ENCODE measurements at places on chromosomes 11 and 22.

- DNase-seq: no peak
Measured at GRCh38 chr11:27404427-27404826, 41.4 kb upstream of the CCDC34 start.

GRCh38 chr11:92776676-92777075 lies 192.8 kb upstream of the MTNR1B start:
- no peak for DNase-seq

GRCh38 chr11:96794152-96794551 lies 404.3 kb downstream of the JRKL start:
- no peak for DNase-seq

DNA sequence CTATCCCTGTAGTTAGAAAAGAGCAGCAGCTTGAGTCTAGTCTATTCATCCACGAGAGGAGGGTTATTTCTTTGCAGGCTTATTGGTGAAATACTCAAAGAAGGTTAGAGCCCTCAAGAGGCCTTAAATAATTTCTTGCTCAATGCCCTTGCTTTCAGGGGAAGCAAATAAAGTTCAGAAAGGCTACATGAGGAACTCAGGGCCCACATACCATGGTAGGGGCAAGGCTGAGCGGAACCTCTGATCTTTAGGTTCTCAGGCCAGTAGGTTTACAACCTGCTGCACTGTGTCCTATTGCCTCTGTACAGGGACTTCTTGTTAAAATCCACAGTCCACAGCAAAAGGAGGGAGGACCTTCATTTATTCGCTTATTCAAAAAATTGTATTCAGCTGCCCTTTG lies 101.7 kb downstream of the ADAMTS15 start:
- no peak for DNase-seq

- DNase-seq: no peak
Measured at GRCh38 chr11:73976451-73977151, 6.0 kb downstream of the UCP2 start.

- DNase-seq: no peak
Measured at GRCh38 chr22:25485626-25486545, 78.6 kb upstream of the GRK3 start.

- no peak for DNase-seq
Measured at GRCh38 chr11:122215244-122215992, 99.4 kb upstream of the BLID start.

DNA sequence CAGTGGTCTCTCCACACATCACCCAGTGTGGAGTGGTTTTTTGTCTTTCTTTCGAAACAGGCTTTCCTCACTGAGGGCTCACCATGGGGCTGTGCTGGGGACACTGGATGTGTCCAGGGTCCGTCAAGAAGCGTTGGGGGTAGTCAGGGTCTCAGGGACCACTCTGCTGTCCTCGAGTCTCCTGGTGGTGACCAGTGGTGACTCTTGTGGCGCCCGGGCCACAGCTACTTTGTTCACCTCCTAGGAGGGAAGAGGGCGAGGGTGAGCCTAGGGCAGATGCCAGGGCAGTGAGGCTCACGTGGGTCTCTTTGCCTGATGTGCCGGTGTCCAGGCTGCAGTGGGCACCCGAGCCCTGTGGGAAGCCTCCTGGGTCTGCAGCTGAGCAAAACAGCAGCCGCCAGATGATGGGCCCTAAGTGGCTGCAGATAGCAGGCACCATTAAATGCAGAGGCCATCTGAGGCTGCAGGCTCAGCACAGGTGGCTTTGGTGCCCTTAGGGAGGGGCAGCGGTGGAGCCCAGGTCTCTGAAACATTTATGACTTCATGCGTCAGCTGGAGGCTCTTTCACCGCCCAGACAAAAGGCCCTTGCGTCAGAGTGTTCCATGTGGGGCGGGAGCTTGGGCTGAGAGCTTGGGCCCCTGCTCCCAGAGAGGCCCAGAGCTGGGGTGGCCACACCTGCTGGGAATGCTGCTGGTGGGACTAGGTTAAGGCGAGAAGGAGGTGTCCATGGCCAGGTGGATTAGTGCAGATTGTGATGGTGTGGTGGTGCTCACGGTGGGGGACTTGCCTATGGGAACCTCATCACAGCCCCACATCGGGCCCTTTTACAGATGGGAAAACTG lies 29.5 kb downstream of the KCNQ1 start:
- DNase-seq: no peak

DNA sequence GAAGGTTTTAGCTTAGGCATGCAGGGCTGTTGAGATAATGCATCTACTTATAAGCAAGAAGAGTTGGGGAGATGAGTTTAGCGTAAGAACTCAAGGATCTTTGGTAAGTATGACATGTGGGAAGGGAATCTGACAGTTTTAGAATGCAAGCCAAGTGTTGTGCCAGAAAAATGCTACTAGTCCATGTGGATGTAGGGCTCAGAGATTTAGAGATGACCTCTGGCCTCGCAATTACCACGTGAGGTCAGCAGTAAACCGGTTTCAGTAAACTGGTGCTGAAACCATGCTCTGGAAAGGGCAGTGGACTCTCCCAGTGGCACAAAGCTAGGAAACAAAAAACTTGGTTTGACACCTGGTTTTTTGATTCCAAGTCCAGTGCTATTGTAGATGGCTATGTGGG lies 18.9 kb downstream of the MRPL16 start:
- no peak for DNase-seq

DNA sequence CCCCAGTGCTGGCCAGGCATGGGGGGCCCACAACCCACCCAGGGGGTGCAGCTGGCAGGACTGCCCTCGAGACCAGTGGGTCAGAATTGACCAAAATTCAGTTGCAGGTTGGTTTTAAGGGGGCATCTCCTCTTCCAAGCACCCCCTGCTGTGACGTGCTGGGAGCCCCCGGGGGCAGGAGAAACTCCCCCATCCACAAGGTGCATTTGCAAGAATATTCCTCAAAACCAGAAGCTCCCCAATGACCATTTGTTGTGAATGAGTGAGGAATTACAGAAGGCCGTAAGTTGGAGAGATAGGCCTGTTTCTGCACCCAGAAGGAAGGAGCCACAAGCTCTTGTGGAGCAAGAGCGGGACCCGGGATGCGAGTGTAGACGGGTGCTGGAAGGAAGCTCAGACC lies 414.5 kb downstream of the BRD1 start:
- no peak for DNase-seq

DNA sequence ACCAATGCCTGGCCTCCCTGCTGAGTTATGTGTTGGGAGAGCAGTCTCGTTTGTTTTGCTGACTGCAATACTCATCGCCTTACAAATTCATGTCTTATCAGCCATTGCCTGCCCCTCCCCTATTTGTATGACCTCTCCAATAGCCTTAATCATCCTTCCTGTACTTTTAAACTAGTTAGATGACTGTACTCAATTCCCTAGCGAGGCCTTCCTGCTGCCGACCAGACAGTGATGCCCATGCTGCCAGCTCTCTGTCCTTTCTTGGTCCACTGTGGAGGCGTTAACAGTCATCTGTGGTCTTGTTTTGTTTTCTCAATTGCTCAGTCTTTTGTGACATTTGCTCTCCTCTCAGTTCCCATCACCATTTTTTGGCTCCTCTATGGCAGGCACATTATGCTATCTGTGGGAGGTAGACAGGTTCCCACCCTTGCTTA lies 20.3 kb upstream of the YPEL1 start:
- no peak for DNase-seq

- no peak for DNase-seq
Measured at GRCh38 chr11:126357055-126357962, 1.8 kb downstream of the ST3GAL4 start.

DNA sequence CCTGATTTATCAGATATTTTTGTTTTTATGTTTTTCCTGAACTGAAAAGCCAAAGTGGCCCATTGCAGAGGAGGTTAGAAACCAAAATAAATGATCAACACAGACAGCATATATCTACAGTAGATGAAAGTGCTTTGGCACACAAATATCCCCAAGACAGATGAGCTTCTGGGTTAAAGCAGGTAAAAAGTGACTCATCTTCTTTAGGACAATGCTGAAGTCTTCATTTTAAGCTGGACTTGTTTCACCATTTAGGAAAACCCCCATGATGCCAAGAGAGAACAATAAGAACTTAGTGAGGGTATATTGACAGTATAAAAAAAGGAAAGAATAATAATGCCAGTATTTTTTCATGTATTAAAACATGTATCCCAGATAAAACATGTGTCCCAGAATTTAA lies 100.8 kb upstream of the OR9G4 start:
- DNase-seq: no peak

- DNase-seq: no peak
Measured at GRCh38 chr11:67119585-67120391, 725 bp downstream of the KDM2A start.

DNA sequence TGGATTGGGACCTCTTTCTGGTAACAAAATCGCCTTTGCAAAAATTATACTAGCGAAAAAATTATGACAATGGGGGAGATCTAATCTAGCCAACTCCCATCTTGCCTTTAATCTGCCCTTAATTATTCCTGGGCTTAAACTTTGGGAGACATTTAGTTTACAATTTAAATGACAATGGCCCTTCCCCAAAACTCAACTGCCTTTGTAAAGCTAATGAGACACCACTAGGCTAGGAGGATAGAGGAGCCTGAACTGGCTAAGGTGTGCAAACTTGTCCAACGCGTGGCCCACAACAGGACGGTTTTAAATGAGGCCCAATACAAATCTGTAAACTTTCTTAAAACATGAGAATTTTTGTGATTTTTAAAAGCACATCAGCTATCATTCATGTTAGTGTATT lies 67.3 kb downstream of the RSF1 start:
- no peak for DNase-seq

GRCh38 chr11:45739866-45740265 lies 65.1 kb upstream of the SLC35C1 start:
- no peak for DNase-seq

Measured in stimulated activated CD8-positive, alpha-beta memory T cell treated with anti-CD3 and anti-CD28 coated beads, Interleukin-4, amount 100 ng/mL, for 1 hour (primary cell).